Activated naive CD8-positive, alpha-beta T cell treated with anti-CD3 and anti-CD28 coated beads, Interleukin-2, amount 50 U/mL, for 24 hours (primary cell): ENCODE measurements at places on chromosomes 5 and 9.

DNA sequence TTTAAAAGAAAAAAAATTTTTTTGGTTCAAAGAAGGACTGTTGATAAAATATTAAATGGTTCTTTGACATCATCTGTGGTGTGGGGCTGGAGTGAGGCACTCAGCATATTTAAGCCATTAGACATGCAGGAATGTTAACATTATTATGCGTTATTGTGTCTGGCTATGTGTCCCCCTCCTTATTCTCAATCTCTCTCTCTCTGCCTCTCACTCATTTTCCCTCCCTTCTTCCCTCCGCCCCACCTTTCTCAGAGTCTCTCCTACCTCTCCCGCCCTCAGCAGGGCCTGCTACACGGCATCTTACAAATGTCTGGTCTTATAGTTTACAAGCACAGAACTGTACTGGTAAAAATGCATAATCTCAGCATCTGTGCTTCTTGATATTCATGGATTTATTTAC lies 287.8 kb upstream of the TMEM161B start:
- DNase-seq, result no peak

DNA sequence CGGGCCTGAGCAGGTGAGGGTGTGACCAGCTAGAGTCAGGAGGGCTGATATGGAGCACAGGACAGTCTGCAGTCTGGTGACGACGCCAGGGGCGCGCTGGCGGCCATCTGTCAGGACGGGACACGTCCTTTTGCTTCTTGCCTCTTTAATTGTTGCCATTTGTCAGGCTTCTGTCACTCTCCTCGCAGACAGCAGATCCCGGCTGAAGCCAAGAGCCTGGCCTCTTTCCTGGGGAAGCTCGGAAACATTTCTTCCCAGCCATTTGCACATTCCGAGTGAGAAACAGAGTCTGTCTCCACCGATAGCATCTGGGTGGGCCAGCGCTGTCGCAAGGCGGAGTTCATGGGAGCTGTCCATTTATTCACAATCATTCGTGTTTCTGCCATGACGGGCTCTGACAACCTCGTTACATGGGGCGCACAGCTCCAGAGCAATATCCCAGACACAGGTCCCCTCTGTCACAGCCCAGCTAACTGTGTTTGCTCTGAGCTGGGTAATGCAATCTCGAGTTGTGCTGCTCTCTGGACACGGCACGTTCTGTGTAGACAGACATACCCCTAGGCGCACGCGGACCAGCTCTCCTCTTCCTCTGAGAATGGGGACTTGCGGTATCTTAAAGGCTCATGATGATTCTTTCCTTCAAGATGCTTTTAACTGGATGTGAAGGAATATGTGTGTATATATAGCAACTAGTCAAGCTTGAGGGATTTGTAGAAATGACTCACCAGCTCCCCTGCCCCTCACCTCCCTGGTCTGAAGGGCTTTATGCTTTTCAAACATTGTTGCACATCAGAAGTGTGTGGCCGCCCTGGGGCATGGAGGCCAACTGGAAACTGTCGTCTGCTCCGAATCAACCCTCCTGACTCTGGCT lies 105.3 kb upstream of the FCN2 start:
- no peak for DNase-seq

- no peak for DNase-seq
These were observed 332.4 kb upstream of the EFNA5 start for GRCh38 chr5:108003178-108003577.

GRCh38 chr9:82722051-82722450 lies 340.9 kb downstream of the RASEF start:
- DNase-seq, result no peak

- no peak for DNase-seq
These were observed 1619.1 kb upstream of the ACO1 start for GRCh38 chr9:30765318-30765717.

- DNase-seq, result no peak
These were observed 72.4 kb upstream of the NTRK2 start for GRCh38 chr9:84597131-84597530.

GRCh38 chr5:140182075-140182711 lies 7.2 kb downstream of the CYSTM1 start:
- DNase-seq, result no peak

DNA sequence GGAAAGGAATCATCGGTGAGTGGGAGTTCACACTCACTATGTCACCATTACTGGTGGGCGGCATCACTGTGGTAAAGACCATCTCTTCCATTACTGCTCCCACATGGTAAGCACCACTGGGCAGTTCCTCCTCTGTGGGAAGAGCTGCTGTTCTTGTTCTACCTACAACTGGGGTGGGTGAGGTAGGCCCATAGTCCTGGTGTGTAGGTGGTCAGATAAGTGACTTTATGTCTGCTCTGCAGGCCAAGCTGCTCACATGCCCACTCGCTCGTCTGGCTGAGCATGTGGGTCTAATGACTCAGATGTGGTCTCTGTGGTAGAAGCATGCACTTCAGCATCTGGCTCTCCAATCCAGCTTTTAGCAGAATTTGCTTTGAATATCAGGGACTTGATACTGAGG lies 82.9 kb downstream of the TMEM215 start:
- DNase-seq, result peak; percentile 7

GRCh38 chr5:17157294-17157693 lies 60.1 kb upstream of the BASP1 start:
- no peak for DNase-seq

- DNase-seq, result no peak
These were observed 7.4 kb downstream of the TRAF1 start for GRCh38 chr9:120918931-120919842.

DNA sequence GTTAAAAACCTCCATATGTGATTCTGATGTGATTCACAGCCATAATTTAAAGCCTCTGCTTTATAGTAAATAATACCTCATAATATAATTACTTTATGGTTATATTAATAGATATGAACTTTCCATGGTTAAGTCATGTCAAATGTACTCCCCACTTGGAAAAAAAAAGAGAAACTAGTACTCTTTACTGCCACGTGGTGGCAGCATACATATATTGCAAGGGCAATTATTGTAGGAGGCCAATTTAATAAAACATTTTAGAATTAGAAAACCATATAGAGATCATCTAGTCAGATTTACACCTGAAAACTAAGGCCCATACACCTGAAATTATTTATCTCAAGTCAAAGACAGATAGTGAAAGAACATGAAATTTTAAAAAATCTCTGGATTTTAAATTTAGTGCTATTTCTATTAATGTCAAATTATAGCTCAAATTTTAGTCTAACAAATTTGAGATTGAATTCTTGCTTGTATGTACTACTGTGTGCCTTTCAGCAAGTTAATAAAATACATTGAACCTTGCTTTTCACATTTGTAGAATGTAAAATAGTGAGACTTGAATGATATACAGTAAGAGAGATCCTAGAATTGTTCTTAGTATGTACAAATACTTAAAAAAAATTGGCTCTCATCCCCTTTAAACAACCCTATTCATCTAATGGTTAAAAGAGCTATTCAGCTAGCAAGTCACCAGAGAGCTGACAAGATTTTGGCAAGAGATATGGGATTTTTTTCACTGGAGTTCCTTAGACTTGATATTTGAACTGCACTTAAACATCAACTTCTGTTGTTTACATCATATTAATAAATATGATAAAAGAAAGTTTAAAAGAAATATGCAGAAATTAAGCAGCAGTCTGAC lies 603.8 kb downstream of the TLE4 start:
- peak; percentile 7 for DNase-seq

- no peak for DNase-seq
These were observed 30.1 kb downstream of the TSPAN17 start for GRCh38 chr5:176677209-176677939.

GRCh38 chr5:82327941-82328340 lies 49.8 kb upstream of the RPS23 start:
- DNase-seq, result no peak

- no peak for DNase-seq
These were observed 101.4 kb downstream of the PRKACG start for GRCh38 chr9:68912561-68912960.

GRCh38 chr5:72388646-72389045 lies 68.5 kb downstream of the PTCD2 start:
- DNase-seq, result no peak

- no peak for DNase-seq
These were observed 10.3 kb downstream of the NINJ1 start for GRCh38 chr9:93123561-93124283.

DNA sequence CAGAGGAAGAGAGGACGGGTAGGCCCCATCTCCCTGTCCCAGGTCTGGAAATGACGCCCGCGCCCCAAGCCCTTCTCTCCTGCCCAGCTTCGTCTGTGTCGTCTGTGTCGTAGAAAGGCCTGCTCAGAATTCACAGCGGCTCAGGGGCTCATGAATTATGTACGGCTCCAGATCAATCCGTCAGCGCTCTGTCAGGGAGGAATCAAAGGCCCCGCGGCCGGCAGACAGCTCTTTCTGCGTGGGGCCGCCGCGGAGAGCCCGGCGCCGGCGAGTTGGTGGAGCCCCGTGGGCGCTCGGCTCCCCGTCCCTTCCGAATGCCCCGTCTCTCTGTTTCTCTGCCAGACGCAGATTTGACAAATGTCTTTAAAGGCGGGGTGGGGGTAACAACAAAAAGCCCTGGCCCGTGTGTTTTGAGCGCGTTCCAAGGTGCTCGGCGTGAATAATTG lies 83.8 kb upstream of the RAPGEF1 start:
- DNase-seq, result no peak

- no peak for DNase-seq
These were observed 80.3 kb downstream of the S1PR3 start for GRCh38 chr9:89071591-89071990.

- no peak for DNase-seq
These were observed 15.2 kb upstream of the CORO2A start for GRCh38 chr9:98207606-98208005.

DNA sequence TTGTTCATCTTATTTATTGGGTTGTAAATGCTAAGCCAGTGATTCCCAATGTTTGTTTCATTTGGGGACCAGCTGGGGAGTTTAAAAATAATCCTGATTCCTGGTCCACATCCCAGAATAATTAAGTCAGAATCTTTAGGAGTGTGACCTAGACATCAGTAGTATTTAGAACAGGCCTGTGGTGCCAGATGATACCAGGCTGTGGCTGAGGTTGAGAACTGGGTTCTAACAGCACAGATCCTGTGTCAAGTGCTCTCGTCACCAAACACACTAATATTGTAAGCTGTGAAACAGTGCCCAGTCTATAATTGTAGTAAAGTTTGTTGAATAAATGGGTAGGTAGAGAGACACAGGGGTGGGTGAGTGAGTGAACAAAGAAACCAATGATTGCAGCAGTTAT lies 172.1 kb upstream of the PPP1R2B start:
- no peak for DNase-seq

DNA sequence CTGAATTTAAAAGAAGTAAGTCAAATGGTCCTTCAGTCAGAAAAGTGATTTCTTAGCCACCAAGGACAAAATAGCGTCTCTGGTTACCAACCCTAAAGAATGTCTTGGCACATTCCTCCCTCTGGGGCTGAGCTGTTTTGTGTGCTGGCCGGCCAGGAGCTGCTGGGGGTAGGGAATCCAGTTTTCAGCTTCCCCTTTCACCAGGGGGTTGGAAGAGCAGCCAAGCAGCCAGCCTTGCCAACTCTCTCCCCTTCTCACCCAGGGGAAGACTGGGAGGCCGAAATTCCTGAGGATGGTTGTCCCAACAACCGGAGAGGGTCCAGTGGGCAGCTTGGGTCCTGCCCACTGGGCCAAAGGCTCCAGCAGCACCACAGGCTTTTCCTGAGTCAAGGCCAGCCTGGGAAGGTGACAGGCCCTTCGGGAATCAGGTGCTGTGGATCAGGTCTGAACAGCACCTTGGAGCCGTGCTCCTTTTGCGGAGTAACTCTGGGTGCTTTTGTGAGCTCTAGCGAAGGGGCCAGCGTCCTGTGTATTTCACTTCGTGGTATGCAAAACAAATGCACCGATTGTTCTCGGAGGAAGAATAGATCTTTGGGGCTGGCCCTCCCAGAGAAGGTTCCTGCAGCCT lies 4.2 kb downstream of the WWC1 start:
- no peak for DNase-seq

- no peak for DNase-seq
These were observed 49.3 kb downstream of the SPRY4 start for GRCh38 chr5:142275496-142275895.

- DNase-seq, result no peak
These were observed 18.4 kb upstream of the FBP2 start for GRCh38 chr9:94612071-94612470.

GRCh38 chr5:94849821-94850736 lies 231.6 kb downstream of the SLF1 start:
- DNase-seq, result no peak

DNA sequence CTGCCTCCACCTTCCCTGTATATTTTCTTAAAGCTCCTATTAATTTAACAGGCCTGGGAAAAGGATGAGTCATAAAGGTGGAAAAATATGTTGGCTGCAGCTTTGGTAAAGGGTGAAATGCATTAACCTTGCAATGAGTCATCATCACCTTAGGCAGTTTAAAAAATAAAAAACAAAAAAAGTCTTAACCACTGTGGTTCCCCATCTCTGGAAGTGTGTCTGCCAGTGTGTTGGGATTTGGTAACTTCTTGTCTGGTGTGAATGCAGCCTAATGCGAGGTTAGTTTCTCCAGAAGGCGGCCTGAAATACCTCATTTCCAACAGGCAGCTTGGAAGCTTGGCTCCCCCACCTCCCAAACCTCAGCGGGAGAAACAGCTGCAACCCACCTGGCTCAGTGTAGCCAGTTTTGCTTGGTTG lies 265.3 kb upstream of the GAS1 start:
- no peak for DNase-seq

- no peak for DNase-seq
These were observed 726.1 kb downstream of the BRINP1 start for GRCh38 chr9:118643118-118643517.

DNA sequence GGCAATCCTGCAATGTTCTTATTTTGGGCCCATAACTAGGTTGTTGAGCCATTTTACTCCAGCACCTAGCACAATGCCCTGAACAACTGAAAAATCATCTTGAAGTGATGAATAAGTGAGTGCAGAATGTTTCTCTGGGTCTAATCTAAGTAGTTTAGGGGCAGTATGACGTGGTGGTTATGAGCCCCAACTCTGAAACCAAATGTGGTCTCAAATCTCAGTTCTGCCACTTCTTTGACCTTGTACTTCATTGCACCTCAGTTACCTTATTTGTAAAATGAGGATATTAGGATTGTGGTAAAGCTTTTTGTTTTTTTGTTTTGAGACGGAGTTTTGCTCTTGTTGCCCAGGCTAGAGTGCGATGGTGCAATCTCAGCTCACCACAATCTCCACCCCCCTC lies 80.9 kb upstream of the SNX2 start:
- no peak for DNase-seq

GRCh38 chr9:116269250-116269649 lies 115.7 kb downstream of the PAPPA start:
- no peak for DNase-seq

- no peak for DNase-seq
These were observed 72.8 kb downstream of the SLC1A1 start for GRCh38 chr9:4563105-4563504.

GRCh38 chr5:147388184-147389108 lies 121.4 kb downstream of the DPYSL3 start:
- DNase-seq, result no peak
